EH (cell line): ENCODE measurements at places on chromosomes 1 and 21.

- no peak for DNase-seq
These were observed 134.2 kb downstream of the ROR1 start for GRCh38 chr1:63908016-63908415.

GRCh38 chr21:45972353-45972715 lies 9.2 kb upstream of the COL6A1 start:
- DNase-seq: peak; percentile 14

DNA sequence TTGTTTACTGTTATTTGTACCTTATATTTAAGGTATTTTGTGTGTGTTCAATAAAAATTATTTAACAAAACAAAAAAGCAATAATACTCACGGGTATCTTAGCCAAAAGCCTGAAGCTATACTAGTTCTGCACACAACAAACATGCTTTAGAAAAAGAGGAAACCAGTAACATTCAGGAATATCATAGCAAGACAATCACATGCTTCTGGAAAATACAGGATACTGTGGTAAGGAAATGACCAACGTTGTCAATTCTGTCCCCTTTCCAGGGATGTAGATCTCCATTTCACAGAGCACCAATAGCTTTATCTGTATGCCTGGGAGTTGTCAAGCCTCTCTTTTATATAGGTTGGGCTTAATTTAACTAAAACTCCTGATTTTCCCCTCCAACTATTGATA lies 288.4 kb downstream of the SMYD3 start:
- no peak for DNase-seq

- peak; percentile 87 for DNase-seq
These were observed 1.4 kb upstream of the IRF2BP2 start for GRCh38 chr1:234611225-234611846.

DNA sequence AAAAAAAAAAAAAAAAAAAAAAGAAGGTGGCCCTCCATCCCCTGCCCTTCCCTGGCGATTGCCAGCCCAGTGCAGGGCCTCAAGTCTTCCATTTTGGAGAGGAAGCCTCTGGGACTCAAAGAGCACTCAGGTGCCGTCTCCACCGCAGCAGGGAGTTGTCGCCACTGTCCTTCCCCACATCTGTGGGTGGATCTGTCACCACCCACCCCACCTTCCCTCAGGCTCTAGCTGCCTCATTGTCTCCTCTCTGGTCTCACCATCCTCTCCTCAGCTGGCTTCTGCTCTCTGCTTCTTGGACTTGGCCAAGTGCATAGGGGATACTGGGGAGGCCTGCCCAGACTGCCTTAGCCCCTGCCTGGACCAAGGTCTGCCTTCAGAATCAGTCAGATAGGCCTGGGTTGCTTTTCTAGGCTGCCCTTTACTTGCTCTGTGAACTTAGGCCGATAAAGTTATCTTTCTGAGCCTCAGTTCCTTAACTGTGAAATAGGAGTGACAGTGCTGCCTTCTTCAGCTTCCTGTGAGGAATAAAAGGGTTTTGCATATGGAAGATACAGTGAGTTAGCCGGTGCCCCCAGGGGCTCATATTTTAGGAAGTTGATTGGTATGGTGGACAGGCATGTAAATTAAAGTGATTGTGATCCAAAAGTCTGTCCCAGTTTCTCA lies 15.8 kb downstream of the RCC1 start:
- DNase-seq: no peak

GRCh38 chr21:35390013-35390776 lies 341.1 kb upstream of the RUNX1 start:
- peak; percentile 68 for DNase-seq

GRCh38 chr1:18204575-18204974 lies 97.0 kb downstream of the IGSF21 start:
- no peak for DNase-seq

DNA sequence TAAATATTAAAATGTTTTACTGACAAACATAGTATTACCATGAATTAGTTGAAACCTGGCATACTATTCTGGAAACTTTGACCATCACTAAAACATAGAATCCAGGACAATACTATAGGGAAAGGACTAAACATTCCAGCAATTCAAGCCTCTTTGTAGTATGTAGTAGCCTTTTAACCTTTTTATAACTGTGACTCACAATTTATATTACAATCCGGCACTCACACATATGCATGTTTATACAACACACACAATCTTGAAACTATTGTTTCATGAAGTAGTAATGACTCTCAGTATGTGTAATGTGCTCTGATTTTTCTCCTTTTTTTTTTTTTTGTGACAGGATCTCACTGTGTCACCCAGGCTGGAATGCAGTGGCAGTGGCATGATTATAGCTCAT lies 64.3 kb downstream of the ANKRD13C start:
- DNase-seq: peak; percentile 61

DNA sequence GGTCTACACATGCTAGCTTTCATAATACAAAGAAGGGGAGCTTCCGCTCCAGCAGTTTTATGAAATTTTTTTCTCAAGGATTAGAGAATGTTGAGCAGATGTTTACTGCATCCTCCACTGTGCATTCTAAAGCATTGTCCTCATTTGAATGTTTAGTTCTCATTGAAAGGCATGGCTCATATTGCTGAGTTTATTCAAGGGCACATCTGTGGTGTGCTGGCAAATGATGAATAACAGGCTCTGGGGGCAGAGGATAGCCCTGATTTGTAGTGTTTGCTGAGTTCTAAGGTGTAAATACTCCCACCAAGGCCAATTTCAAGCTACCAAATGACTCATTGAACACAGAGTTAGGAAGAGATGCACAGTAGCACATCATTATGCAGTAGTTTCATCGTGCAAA lies 303.2 kb upstream of the FAM78B start:
- no peak for DNase-seq

DNA sequence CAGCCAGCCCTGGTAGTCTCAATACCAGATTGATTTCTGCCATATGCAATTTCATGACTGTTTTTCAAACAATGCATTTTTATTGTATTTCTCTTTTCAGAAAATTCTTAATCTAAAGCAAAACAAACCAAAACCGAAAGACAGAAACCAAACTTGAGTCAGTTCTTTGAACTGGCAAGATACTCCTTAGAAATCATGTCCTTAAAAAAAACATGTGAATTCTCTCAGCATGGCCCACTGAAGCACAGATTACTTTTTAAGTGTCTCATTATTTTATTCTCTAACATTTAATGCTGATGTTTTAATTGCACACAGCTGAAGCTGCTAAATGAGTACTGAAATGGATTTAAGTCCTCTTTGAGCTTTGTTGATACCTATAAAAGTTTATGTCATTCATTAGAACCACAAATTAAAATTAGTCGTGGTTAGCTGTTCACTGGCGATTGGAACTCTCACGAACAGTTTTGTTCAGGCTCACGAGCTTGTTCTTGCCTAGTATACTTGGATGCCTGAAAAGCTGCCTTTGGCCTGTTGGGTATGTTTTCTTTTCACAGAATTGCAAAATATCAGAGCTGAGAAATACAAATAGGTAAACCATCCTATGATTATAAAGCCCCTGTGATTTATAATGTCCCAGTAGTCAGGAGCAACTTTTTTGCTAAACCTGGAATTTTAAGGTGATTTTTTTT lies 87.5 kb downstream of the CAMTA1 start:
- DNase-seq: peak; percentile 53

GRCh38 chr1:39243302-39243701 lies 38.8 kb downstream of the MACF1 start:
- no peak for DNase-seq

- no peak for DNase-seq
These were observed 16.9 kb downstream of the CHRNB2 start for GRCh38 chr1:154584267-154584994.

DNA sequence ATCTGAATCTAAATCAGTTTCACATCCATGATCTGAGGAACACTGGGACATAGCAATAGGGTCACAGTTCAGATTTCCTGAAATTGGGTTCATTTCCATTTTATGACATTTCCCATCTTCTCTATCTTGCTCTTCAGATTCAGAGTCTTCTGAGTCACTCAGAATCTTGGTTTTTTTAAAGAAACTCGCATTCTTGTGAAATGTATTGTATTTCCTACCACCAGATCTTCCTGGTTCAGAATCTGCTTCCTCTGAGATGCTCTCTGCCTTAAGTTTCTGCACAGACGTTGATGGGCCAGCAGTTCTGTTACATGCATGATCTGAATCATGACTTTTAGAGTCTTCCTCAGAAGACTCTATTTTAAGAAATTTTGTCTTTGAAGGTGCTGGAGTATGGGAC lies 15.5 kb upstream of the PSMG1 start:
- DNase-seq: peak; percentile 33

- DNase-seq: no peak
These were observed 12.7 kb downstream of the UBE2J2 start for GRCh38 chr1:1260843-1261560.

GRCh38 chr1:116224561-116224960 lies 113.4 kb downstream of the MAB21L3 start:
- no peak for DNase-seq

DNA sequence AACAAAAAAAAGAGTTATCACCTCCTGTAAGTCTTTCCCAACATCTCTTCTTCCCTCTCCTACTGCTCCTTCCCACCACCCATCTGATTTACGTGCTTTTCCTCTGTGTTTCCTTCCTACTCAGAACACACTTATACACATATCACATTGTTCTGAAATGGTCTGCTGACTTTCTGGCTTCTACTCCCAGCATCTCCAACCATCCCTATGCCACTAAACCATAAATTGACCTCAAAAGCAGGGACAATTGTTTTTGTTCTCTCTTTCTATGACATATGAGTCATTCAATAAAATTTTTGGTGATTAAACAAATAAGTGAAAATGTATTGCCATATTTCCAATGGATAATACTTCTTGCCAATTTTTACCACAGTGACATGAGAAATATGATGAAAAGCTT lies 8.2 kb downstream of the GOLPH3L start:
- no peak for DNase-seq
